ENCODE measurements at places on chromosomes 7 and 10.

DNA sequence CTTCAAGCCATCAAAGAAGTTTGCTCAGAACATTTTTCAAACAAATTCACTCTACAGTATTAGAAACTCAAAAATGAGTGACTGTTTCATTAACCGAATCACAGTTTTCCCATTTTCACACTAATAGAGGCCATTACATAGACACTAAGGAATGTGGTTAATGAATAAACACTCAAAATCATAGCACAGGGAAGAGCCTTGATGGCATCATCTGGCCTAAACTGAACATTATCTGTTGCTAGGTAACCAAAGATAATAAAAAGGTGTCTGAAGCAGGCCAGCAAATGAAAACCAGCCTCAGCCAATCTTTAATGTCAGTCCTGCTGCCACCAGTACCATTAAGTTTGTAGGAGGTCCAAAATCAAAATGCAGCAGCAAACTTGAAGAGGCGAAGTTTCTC is 492.4 kb upstream of the STEAP1 start:
- no peak for DNase-seq

DNA sequence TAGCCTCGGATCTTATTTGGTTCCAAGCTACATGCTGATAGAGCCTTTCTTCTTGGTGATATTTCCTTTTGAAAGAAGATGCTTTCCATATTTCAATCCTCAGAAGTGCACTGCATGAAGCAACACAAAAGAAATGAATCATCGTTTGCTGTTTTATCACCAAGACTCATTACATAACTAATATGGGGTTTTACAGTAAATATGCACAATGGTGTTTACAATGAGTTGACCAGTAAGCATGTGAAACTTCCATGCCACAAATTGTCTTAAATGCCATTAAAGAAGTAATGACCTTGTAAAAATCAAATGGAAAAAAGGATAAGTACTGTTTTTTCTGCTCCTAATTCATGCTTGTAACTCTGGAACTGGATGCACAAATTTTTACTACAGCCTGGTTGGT is 1017.0 kb upstream of the GHITM start:
- DNase-seq = peak; percentile 17

- DNase-seq = no peak
Observed at GRCh38 chr10:100723180-100723579, 22.2 kb upstream of the PAX2 start.

DNA sequence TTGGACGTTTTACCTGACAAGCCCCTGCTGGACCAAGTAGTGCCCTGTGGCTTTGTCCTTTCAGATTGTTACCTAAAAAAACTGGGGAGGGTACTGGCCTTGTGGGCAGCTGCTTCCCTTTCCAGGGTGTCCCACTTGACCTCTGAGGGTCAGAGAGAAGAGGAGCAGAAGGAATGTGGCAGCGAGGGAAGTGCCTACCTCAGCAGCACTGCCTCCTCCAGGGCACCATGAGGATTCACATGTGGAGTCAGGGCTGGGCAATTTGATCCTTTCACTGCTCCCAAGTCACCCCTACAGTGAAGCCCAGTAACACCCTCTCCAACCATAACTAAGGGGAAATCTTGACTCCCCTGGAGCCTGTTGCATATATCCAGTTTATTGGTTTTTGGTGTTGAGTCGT is 64.6 kb downstream of the ITGB1 start:
- DNase-seq = no peak
